ENCODE measurements at places on chromosomes 12 and 14. TPM values are rescaled to one million over a fixed set of nuclear protein-coding genes. Genes with fewer than 3 reads are reported as not detected.

DNA sequence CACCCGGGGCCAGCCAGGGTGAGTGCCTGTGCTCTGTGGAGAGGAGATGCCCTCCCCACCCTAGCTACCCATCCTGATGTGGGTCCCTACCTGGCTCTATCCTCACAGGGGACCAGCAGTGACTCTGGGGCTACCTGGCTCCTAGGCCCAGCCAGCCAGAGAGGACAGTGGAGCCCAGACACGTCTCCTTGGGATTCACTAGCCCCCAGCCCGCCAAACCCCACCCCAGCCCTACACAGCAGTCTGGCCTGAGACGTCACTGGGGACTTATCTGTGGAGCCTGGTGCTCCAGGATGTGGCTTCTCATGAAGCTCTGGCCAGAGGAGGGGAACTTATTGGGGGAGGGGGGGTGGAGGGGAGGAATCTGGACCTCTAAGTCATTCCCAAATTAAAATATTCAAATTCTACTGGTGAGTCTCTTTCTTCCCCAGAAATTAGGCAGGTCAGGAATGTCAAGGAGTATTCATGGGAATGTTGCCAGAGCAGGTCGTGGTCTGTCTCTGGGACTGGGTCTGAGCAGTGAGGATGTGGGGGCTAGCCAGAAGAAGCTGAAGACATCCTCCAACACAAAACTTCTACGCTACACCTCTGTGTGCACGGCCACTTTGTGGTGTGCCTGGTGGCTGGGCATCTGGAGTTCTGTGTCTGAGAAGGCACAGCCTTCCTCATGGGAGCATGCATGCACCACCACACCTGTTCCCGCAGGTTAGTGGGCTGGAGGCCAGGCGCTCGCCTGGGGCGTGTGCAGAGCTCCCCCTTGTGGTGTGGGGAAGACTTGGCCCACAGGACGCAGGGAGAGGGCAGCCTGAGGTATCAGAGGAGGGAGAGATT is 2.7 kb downstream of the CMTM5 start:
- no peak for DNase-seq

DNA sequence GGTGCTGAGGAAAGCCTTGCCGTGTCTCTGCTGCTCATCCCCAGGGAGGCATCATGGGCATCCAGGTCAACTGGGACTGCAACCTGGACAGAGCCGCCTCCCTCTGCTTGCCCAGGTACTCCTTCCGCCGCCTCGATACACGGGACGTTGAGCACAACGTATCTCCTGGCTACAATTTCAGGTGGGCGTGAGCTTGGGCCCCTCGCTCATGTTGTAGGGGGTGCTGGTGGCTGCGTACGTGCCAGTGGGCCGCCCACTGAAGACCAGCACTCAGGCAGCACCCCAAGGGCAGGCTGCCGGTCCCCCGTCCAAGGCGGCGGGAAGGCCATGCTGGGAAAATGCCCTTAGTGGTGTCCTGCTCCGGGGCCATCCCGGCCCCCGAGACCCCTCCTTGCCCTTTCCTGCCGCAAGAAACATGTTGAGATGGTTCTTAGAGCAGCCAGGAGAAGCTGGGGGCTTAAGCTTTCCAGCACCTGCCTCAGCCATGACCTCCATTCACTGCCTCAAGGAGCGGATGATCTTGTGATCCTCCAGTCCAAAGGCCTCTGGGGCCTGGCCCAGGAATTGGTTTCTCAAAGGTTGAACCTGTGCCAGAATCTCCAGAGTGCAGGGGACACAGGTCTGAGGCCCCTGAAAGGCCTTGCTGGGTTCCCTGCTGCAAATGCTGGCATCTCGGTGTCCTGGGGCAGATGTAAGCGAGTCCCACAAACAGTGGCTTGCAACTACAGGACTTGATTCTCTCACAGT is 19.2 kb downstream of the P2RX4 start:
- no peak for DNase-seq

GRCh38 chr12:49092086-49092815 is 2.4 kb downstream of the DHH start:
- DNase-seq, result no peak

DNA sequence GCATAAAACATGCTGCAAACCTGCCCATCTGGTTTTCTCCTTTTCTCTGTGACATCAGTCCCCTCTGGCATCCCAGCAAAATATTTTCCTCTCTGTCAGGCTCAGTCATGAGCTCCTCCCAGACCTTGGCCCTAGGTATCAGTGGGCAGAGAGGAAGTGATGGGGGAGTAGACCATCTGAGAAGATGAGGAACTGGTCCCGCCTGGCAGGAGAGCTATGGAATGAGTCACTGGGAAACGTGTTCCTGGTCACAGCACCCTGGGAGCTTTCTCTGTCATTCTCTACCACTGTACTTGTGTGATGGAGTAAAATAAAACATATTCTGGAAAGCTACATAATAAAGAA is 5.0 kb upstream of the SRSF9 start:
- no peak for DNase-seq

DNA sequence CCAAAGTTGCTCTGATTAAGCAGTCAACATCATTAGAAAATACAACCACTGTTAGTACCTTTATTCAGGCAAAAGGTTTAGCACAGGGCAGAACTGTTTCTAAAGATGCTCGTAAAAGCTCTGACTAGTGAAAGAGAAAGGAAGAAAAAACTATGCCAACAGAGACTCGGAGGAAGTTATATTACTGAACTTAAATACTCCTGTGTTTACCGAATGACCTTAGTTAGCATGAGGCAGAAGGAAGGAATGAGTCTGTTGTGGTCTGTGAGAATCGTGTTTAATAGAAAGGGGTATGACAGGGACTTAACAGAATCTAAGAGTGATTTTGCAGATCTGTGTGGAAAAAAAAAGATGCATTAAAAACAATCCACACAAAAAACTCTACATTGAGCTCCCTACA is 84.1 kb upstream of the OVCH1 start:
- no peak for DNase-seq

- DNase-seq, result no peak
Observed at GRCh38 chr12:28127455-28127854, 62.8 kb upstream of the CCDC91 start.

The RIMBP2 gene
- not detected for total RNA-seq

The CD163L1 gene
- 3.1 TPM for total RNA-seq

The KLRB1 gene
- 0.38 TPM for total RNA-seq
